ENCODE measurements at places on chromosomes 3 and 15.

GRCh38 chr3:140164922-140165590, 230.1 kb downstream of the CLSTN2 start:
- DNase-seq = no peak

DNA sequence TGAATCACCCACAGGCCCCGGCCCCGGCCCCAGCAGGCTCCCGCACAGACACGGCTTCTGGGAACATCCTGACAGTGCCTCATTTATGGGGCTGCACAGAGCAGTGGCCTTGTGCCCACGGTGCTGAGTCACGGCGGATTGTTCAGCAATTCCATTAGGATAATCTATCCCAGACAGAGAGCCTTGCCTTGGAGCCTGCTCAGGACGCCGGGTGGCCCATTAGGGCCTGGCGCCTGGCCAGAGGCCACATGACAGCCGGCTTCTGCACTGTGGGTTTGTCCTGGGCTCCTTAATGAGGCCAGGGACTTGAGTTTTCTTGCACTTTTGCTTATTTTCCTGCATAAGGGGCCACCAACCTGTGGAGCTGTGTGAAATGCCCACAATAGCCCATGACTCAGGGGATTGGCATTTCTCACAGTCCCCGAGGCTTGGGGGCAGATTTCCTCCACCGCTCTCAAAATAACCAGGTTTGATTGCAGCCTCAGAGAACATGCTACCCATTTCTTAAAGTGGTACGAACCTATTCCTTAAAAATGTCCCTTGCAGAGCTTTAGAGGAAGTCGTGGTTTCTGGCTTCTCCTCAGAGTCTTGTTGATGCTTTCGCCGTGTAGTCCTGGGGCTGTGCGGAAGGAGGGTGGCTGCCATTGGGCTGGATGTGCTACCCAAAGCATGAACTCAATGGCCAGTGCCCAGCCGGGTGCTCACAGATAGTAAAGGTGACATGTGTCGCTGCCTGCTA, 19.0 kb downstream of the SYNM start:
- DNase-seq = peak; percentile 2

- DNase-seq = no peak
Observed at GRCh38 chr3:15053541-15053940, 11.6 kb downstream of the MRPS25 start.

GRCh38 chr15:69666441-69666882, 213.8 kb downstream of the RPLP1 start:
- DNase-seq = no peak

- no peak for DNase-seq
Observed at GRCh38 chr3:37907906-37908305, 46.2 kb downstream of the CTDSPL start.

DNA sequence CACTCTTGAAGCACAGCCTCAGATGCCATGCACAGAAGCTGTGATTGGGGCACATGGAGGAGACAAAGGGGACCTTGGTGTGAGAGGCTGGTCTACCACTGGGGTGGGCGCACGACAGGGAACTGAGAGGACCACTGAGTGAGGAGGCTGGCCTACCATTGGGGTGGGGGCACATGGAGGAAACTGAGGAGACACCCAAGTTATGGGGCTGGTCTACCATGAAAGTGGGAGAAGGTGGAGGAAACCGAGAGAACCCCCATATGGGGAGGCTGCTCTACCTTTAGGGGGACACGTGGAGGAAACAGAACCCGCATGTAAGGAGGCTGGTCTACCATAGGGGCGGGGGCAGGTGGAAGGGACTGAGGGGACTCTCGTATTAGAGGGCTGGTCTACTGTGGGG, 153.4 kb downstream of the FBLN2 start:
- no peak for DNase-seq

- peak; percentile 58 for DNase-seq
Observed at GRCh38 chr3:196502775-196503195, 783 bp downstream of the RNF168 start.

- no peak for DNase-seq
Observed at GRCh38 chr3:108130701-108131474, 40.1 kb upstream of the CD47 start.

- no peak for DNase-seq
Observed at GRCh38 chr3:16056217-16056616, 118.3 kb upstream of the GALNT15 start.

DNA sequence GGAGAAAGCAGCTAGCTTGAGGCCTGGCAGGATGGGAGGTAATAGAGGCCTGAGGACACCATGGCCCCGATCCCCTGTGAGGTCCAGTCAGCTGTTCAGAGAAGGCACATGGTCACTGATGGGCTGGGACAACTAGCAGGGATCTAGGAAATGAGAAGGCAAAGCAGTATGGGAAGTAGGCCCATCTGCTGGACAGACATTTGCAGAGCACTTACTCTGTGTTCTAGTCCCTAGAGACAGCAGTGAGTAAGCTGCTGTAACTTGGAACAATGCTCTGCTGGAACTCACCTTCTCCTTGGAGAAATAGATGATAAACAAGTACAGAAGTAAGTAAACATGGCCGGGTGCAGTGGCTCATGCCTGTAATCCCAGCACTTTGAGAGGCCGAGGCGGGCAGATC, 7.1 kb downstream of the ECE2 start:
- DNase-seq = no peak

- peak; percentile 50 for DNase-seq
Observed at GRCh38 chr3:46812237-46812791, 50.9 kb downstream of the MYL3 start.

DNA sequence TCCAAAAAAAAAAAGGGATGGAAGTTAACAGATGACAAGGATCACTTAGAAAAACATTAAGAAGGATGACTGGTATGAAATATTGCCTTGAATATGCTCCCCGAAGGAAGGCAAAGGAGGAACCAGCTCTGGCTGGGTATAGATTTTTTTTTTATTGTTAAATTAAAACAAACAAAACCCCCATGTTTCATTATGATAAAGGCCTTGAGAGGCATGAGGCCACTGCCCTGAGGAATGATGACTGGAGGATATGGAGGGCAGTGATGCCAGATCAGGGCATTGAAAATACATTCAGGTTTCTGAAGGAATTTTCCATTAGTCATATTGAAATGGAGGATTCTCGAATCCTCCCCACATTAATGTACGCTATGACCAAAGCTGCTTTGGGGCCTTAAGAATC, 120.9 kb downstream of the ADAMTS9 start:
- no peak for DNase-seq

DNA sequence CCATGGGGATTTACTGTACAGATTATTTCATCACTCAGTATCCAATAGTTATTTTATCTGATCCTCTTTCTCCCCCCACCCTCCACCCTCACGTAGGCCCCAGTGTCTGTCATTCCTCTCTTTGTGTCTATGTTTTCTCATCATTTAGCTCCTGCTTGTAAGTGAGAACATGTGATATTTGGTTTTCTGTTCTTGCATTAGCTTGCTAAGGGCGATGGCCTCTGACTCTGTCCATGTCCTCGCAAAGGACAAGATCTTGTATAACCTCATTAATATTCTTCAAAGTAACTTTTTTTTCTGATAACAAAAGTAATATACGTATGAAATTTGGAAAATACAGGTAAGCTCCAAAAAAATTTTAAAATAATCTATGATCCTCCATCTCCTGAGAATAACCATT, 67.4 kb downstream of the MAP3K13 start:
- DNase-seq = no peak

DNA sequence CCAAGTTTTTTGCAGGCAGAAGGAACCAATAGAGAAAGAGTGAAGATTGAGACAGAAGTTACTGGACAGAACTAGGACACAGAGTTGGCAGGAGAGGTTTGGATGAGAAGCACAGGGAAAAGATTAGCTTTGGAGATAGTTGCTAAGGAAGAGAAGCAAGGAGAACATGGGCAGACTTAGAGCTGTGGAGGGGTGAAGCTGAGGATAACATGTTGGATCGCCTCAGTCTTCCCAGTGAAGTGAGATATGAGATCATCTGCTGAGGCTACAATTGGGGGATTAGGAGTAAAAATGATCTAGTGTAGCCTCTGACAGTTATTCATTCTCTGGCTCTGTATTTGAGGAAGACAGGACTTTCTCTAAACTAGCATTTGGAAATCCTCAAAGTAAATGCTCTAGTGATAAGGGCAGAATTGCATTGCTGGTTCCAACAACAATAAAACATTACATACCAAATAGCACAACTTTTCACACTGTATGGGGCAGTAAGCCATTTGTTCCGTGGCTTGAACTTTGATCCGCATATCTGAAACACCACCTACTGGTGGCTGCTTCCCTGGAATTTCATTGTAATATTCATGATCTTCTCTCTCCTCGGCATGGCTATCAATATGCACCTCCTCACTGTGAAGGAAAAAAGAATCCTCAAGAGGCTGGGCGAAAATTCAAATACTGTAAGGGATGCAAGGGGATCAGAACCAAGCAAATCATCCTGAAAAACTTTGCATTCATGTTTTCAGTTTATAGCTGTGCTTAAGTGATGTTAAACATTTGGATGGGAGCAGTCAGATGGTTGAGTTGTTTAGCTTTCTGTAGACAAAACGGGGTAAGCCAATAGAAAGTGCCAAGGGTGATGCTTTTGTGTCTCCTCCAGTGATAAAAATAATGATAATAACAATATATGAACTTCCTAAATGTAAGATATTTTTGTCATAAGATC, 22.2 kb upstream of the EID1 start:
- peak; percentile 51 for DNase-seq

DNA sequence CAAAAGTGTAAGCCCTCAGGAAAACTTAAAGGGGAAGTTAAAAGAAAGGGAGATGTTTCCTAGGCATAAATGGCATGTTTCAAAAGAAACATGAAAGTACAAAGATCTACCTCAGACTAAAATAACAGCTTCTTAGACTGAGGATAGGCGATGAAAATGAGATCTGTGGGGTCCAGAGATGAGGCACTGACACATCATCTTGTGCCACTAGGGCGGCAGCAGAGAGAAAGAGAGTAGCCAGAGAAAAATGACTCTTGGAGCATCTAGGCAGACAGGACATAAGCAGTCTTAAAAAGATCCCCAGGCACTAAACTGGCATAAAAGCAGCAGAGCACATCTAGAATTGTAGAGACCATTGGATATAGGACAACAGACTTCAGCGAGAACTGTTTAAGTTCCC, 42.5 kb upstream of the RFX7 start:
- DNase-seq = peak; percentile 34

- DNase-seq = no peak
Observed at GRCh38 chr3:112481302-112481721, 18.0 kb downstream of the BTLA start.

- DNase-seq = no peak
Observed at GRCh38 chr3:42745776-42746454, 27.1 kb downstream of the CCDC13 start.

DNA sequence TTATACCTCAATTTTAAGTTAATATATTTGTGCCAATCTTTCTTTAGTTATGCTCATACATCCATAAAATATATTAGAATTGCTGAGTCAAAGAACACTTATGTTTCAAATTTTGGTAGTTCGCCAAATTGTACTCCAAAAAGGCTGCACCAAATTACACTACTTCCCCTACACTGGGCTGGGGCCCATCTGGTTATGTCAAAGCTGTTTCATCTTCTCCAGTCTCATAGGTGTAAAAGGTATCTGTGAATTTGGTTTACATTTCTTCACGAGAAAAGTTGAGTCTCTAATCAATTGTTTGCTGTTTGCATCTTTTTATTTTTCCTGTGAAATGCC, 706 bp downstream of the FSIP1 start:
- no peak for DNase-seq

DNA sequence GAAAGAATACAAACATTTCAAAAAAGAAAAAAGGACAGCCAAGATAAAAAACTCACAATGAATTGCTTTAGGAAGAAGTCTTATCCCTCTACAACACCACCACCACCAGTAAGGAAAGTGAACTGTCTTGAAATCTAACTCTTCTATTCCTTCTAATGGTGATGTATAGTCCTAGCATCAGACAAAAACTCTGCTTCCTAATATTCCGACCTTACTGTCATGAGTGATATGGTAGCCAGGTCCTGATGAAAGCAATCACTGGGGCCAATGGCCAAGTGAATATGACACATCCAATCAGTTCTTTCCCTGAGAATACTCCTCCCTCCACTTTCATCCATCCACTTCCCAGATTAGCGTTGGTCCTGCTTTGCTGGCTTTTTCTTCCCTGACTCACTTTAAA, 14.8 kb downstream of the GK5 start:
- DNase-seq = no peak

- no peak for DNase-seq
Observed at GRCh38 chr3:30259730-30260129, 346.7 kb upstream of the TGFBR2 start.

DNA sequence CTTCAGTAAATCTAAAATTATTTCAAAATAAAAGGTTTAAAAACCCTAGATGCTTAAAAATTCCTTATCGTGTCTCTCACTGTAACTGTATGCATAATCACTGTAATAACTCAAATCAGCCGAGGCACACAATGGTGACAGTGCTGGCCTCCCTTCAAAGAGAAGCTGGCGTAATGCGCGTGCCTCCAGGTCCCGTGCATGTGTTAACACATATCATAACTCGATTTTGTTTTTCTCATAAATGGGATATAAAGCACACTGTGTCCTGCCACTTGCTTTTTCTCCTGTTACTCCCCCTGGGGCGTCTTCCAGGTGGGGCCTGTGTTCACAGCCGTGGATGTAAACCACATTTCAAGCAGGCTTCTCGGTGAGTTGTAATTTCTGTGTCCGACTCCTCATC, 56.0 kb downstream of the TPRA1 start:
- no peak for DNase-seq

DNA sequence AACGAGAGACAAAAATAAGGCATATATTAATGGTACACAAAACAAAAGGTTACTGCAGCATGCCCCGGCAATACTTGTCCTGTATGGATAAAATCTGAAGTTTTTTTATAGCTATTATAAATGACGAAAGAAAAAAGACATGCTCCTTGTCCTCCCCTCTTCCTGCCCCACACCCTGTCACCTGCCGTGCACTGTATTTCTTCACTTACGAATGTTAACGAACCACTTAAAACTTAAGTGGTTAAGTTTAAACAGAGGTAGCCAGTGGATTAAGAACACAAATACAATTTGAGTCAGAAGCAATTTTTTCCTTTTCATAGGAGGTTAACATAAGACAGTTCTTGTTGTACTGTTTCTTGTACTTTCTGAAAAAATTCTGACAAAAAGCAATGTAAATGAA, 799.1 kb upstream of the NECTIN3 start:
- no peak for DNase-seq
